D721Med (cell line): ENCODE measurements at places on chromosomes 3 and 15.

DNA sequence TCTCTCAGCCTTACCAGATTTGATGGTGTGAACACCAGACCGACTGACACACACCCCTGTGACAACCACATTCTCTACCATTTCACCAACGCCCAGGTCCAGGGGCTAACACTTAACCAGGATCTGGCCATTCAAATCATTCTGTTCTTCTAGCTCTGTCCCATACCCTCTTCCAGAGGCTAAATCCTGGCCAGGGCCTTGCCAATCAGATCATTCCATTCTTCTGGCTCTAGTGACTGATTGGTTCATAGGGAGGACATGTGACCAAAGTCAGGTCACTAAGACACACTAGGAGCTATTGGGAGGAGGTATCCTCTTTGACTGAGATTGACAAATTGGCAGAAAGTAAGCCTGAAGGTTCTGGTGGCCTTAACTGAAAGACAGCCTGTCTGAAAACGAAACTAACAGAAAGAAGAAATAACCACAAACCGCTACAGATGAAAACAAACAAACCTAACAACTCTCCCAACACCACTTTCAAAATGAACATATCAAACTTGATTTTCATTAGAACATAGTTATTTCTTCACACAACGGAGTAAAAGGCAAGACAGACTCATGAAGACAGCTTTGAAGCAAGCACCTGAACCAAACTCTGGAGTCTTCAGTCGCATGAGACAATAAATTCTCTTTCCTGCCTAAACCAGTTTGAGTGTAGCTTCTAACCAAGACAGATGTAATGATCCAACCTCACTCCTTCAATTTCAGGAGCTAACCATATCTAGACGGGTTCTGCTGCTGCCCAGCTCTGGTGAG lies 68.5 kb downstream of the TRANK1 start:
- no peak for DNase-seq

DNA sequence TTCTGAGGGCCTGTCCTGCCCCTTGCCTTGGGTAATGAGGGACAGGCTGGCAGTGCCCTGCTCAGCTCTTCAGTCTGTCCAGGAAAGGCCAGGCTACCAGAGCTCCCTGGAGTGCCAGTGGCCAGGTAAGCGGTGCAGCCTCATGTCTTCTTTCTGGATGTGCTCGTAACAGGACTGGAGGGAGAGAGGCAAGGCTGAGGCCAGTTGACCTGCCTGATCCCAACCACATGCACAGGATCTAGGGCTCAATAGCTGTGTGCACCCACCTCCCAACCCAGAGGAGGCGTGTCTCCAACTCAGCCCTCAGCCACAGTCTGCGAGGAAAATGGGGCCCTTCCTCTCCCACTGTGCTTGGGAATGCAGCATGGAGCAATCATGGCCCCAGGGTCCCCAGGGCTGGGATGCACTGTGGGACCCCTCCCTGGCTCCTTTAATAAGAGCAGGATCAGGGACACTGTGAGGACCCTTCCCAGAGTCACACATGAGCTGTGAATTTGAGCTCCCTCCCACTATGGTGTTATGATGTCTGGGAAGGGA lies 22.5 kb downstream of the ALS2CL start:
- no peak for DNase-seq

DNA sequence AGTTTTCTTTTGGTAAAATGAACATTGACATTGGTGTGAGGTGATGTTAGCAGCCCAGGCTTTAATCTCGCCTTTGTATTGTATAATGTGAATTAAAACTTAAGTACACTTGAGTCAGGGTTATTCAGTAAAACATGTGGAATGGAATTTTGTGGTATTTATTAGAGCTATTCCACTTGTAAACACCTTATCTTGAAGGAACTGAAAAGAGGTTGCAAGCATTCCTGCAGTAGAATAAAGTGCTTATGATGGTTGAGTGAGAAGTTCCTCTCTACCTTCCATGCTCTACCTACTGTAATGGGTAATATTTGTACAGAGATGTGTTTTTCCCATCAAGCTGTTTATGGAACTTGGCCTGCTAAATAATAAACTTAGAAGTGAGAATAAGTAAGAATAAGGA lies 36.1 kb downstream of the HMG20A start:
- DNase-seq: no peak

DNA sequence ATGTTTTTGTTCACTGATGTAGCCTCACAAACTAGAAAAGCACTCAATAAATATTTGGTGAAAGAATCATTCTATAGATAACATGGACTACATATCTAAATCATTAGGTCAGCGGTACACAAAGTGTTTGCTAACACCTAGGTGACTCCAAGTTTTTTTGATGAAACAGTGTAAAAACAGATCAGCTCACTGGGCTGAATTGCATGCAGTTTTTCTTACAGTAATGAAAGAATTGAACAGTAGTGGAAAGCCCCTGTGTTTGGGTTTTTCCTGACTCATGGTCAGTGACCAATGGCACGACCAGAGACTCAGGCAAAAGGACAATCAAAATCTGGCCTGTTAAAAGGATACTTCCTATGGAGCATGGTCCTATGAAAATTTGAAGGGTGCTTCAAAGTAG lies 384.3 kb upstream of the EPHA6 start:
- no peak for DNase-seq

DNA sequence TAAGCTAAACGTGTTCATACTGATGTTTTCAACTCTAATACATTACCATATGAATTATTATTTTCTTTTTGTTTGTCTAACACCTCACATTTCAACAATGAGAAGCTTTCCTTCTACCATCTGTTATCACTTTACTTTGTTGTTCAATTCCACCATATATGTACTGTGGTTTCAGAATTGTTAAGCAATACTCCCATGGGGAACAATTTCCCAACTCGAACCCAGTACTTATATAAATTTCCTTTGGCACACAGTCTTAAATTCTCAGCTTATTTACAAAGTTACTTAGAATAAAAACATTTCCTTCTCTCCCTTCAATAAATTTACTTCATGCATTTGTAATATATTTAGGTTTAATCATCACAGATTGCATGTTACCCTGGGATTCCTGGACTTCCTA lies 1764.4 kb downstream of the OTOL1 start:
- no peak for DNase-seq

DNA sequence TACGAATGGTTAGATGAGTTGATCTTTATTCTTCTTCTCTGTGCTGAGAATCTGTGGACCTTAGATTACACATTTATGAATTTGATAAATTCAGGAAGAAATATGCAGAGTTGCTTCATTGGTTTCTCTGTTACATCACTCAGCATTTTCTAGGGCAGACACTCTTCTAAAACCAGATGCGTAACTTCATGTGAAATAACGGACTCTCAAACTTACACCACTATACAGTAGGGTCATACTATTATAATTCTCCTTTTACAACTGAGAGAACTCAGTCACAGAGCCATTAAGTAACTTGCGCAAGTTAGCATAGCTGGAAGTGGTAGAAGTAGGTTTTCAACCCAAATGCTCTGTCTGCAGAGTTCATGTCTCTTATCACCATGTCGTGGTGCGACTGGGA lies 5.7 kb downstream of the TMEM207 start:
- DNase-seq: no peak

DNA sequence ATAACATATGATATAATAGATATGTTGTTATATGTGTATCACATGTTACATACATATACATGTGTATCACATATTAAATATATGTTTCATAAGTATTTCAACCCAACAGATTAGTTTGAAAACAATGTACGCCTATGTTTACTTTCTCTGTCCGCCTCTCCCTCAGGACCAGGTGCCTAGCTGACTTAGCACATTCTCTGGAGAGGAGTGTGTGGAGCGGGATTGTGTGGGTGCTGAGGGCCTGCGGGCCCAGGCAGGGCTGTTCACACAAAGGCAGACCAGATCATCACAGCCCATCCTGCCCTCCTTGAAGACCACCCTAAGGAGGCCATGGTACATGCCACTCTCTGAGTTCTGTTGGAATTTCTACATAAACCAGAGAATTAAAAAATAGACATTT lies 81.0 kb downstream of the PLXNA1 start:
- no peak for DNase-seq
